D341Med (cell line): ENCODE measurements at places on chromosomes 3 and 15.

DNA sequence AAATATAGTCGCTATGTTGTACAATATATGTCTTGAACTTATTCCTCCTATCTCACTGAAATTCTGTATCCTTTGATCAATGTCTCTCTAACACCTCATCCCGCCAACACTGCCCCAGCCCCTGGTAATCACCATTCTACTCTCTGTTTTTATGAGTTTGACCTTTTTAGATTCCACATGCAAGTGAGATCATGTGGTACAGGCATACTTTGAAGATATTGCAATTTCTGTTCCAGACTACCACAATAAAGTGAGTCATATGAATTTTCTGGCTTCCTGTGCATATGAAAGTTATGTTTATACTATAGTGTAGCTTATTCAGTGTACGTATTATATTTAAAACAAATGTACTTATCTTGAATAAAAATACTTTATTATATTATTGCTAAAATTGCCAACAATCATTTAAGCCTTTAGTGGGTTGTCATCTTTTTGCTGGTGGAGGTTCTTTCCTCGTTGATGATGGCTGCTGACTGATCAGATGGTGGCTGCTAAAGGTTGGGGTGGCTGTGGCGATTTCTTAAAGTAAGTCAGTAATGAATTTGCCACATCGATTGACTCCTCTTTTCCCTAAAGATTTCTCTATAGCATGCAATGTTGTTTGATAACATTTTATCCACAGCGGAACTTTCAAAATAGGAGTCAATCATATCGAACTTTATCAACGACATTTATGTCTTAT is 257.2 kb downstream of the NFKBIZ start:
- DNase-seq = no peak

- DNase-seq = no peak
Observed at GRCh38 chr3:159191447-159191846, 389.6 kb downstream of the MFSD1 start.

DNA sequence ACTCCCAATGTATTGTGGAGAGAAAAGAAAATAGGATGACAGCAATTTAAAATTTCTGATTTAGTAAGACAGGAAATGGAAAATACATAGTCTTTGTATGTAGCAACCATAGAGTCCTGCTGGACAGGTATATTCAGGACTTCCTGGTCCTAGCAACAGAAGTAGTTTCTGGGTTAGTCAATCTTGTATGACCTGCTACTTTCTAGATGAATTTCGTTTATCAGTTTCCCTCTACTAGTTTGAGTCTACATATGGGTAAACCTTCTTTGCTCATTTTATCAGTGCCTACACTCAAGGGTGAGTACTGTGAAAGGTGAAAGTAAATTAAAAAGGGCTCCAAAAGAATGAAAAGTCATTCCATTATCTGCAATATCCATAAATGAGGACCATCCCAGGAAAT is 309.8 kb downstream of the UNC13C start:
- no peak for DNase-seq

DNA sequence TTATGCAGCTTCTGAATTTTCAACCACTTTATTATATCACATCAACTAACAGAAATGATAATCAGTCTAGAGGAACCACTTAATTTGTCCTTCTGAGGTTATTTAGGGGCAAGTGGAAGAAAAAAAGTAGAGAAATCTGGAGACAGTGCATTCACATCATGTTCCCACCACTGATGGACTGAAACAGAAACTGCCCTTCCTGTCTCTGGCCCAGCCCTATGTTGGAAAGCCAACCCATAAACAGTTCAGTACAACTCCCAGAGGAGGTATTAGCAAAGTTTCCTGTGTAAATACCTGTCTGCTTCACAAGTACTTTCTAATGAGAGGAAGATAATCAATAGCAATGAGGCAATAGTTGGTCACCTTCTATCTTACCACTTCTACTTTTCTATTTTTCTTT is 205.8 kb downstream of the SSR3 start:
- no peak for DNase-seq

GRCh38 chr3:174540116-174540908 is 318.8 kb upstream of the NAALADL2 start:
- DNase-seq = no peak
